Activated B cell treated with CpG ODN at 0.5 μM for 24 hours (primary cell): ENCODE measurements at places on chromosomes 13 and 19. TPM values are rescaled to one million over a fixed set of nuclear protein-coding genes. Genes with fewer than 3 reads are reported as not detected.

- DNase-seq: no peak
- no peaks in the 10 kb centered on the region for H3K27me3 ChIP-seq
- H3K27ac ChIP-seq: no peak overlapping the region
- H3K36me3 ChIP-seq: peaks cover 62% of the 10 kb centered on the region
Observed at GRCh38 chr13:114296902-114297301, 15.5 kb downstream of the UPF3A start.

DNA sequence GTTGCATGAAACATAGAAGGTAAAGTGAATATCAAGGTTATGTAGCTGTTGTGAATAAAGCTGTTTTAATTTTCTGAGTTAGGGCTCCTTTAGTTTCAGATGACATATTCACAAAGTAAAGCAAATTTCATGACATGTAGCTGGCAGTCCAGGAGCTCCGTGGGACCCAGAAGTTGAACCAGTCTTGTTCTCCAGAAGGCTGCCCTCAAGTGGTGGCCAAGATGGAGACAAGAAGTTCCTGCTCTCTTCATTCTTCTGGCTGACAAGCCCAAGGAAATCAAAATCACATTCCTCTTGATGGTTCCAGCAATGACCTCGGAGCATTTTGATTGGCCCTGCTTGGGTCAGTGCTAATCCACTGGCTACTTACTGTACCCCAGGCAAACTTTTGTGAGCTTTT, 128.7 kb downstream of the LIG4 start:
- no peaks in the 10 kb centered on the region for H3K27me3 ChIP-seq
- no peaks in the 10 kb centered on the region for H3K36me3 ChIP-seq
- H3K27ac ChIP-seq: no peak overlapping the region
- DNase-seq: no peak
- H3K4me1 ChIP-seq: no peaks in the 10 kb centered on the region

The CEACAM4 gene
- not detected in 2 replicates for total RNA-seq

The ZNF816 gene
- total RNA-seq: 17.0 and 18.0 TPM in 2 replicates

The ZNF723 gene
- total RNA-seq: not detected in 2 replicates

The TRPC4 gene
- not detected in 2 replicates for total RNA-seq

GRCh38 chr19:634975-635652, 1.8 kb upstream of the POLRMT start:
- no peaks in the 10 kb centered on the region for H3K27me3 ChIP-seq
- peaks cover 11% of the 10 kb centered on the region for H3K36me3 ChIP-seq
- no peak for DNase-seq
- H3K4me3 ChIP-seq: no peak overlapping the region
- H3K4me1 ChIP-seq: peaks cover 42% of the 10 kb centered on the region

The CD33 gene
- not detected in 2 replicates for total RNA-seq
